ENCODE measurements at places on chromosomes 3 and 15.

DNA sequence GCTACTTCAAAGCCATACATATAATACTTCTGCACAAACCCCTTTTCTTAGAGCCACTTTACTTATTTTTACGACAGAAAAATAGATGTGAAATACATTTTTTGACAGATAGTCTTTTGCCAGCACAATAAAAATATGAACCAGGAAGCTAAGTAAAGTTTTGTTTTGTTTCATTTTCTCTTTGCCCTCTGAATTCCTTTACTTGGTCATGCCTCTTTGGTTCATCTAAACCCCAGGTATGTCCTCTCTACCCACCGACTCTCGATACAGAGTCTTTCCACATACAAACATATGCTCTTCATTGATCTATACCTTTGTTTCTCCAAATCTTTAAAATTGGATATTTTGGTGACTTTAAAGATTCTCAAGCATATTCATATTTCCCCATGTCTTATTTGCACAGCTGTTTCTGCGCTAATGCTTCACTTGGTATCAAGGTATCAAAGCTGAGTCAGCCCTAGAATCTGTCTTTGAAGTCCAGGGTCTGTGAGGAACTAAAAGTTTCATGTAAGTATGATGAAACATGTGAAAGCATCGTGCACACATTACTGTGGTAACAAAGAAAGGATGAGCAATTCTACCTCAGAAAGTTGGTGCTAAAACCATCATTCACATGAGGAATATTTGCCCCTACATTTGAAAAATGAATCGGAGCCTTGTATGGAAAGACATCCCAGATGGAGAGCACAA lies 845.4 kb downstream of the NAALADL2 start:
- no peak for DNase-seq

GRCh38 chr3:197545571-197545970 lies 10.2 kb downstream of the BDH1 start:
- DNase-seq, result no peak

GRCh38 chr3:175192536-175192935 lies 333.4 kb downstream of the NAALADL2 start:
- no peak for DNase-seq

GRCh38 chr3:126663257-126663656 lies 8.3 kb upstream of the TXNRD3 start:
- DNase-seq, result no peak

DNA sequence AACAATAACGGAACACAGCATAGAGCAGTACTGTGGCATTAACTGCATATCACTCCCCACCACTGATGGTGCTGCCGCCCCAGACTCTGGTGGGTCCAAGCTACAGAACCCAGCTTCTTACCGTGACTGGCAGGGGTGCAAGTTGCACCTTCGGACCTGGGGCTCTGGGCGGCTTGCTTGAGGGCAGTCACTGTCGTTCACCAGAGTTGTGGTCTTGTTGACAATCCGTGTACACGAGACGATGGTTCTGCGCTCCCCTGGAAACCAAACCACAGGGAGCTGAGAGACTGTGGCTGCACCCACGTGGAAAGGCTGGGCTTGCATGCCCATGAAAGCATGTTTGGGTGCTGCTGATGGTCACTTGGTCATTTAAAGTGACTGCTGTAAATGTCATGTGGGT lies 293.0 kb downstream of the ADAMTS17 start:
- no peak for DNase-seq

- DNase-seq, result no peak
Observed at GRCh38 chr3:188295876-188296275, 141.9 kb downstream of the LPP start.

DNA sequence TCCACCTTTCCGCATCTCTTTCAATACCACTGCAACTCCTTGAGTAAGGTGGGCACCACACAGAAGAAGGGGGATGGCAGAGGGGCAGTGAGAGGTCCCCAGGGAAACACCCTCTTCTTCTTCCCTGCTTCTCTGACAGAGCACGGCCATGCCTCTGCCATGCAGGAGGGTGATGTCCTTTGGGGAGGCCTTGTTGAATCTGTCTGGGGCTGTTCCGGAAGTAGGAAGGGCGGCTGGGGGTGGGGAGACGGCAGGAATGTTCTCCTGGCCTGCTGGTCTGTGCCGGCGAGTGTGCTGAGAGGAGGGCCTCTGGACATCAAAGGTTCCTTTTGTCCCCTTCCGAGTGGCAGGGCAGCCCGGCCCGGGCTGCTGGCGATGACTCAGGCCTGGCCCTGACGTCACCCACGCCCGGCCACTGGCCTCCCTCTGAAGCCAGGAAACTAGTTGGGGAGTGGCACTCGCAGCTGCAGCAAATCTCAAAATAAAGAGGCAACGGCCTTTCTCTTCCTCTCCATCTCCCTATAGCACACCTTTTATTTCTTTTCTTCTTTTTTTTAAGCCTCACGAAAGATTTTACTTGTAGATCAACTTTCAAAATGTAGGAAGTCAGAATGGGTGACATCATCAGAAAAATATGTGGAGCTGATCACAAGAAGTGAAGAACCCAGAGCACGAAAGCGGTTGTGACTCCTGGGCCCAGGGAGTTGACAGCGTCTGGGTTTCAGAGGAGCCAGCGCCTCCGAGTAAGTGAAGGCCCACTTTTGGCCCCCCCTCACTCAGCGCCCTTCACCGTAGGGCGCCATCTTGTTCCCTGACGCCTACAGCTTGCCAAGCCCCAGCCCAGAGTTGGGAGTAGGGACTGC lies at the start of gene ZBTB38:
TSS of gene ZBTB38 (plus strand) at position 443 of the 863 bp plus-strand sequence. CDS start 73,885 bp downstream, outside the sequence.
- DNase-seq, result no peak

- no peak for DNase-seq
Observed at GRCh38 chr3:189772584-189772983, 141.4 kb downstream of the TP63 start.

GRCh38 chr3:39137435-39137936 lies 15.9 kb downstream of the CSRNP1 start:
- no peak for DNase-seq

- DNase-seq, result no peak
Observed at GRCh38 chr3:79810581-79810980, 42.8 kb upstream of the ROBO1 start.

DNA sequence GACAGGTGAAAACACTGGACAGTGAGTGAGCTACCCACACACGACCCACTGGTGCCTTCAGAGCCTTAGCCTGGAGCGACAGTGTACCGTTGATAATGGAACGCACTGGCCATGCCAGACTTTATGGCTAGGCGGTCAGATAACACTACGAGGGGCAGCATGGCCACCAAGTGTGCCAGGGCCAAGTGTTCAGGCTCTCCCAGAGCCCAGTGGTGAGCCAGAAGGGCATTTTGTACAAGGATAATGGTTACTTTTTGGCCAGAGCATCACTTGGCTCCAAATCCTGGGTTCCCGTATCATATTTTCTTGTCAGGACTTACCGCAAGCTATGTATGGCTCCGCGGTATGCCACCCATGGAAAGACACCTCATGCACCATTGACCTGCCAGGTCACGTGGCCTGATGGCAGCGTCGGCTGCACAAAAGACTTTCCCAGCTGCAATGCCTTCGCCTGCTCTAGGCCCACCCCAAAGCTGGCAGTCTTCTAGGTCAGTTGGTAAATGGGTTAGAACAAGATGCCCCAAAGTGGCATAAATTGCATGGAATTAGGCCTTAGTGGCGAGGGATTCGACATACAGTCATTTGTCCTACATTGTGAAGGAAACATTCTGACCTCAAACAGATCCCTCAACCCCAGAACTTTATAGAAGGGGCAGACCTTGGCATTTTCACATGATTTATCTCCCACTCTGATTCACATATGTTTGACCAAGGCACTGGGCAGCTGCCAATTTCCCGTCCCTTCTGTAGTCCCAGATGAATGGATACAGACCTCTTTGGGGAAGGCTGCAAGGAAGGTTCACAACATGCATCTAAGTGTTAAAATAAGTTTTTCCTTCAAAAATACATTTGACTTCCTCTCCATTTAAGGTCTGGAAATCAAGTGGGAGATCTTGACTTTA lies 12.2 kb upstream of the SLC28A1 start:
- no peak for DNase-seq

- no peak for DNase-seq
Observed at GRCh38 chr3:189512039-189512438, 119.2 kb upstream of the TP63 start.

GRCh38 chr15:63023351-63023945 lies 19.1 kb upstream of the TPM1 start:
- DNase-seq, result no peak

DNA sequence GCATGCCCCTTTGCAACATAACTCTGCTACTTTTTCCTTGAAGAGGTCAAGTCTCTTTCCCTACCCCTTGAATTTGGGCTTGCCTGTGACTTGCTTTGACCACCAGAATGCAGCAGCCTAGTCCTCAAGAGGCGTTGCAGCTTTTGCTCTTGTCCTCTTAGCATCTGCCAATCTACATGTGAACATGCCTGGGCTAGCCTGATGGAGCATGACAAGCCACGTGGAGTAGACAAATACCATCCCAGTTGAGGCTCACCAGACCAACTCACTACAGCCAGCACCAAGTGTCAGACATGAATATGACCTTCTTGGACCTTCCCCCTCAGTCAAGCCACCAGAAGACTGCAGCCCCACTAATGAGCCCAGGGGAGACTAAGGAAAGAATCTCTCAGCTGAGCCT lies 32.9 kb downstream of the AMOTL2 start:
- no peak for DNase-seq

- DNase-seq, result no peak
Observed at GRCh38 chr3:192215-192929, 4.2 kb upstream of the CHL1 start.

- no peak for DNase-seq
Observed at GRCh38 chr15:76840830-76841460, 64.2 kb downstream of the SCAPER start.

GRCh38 chr15:72491768-72492167 lies 17.6 kb downstream of the ARIH1 start:
- DNase-seq, result no peak

GRCh38 chr3:115248274-115248673 lies 101.2 kb upstream of the ZBTB20 start:
- no peak for DNase-seq

DNA sequence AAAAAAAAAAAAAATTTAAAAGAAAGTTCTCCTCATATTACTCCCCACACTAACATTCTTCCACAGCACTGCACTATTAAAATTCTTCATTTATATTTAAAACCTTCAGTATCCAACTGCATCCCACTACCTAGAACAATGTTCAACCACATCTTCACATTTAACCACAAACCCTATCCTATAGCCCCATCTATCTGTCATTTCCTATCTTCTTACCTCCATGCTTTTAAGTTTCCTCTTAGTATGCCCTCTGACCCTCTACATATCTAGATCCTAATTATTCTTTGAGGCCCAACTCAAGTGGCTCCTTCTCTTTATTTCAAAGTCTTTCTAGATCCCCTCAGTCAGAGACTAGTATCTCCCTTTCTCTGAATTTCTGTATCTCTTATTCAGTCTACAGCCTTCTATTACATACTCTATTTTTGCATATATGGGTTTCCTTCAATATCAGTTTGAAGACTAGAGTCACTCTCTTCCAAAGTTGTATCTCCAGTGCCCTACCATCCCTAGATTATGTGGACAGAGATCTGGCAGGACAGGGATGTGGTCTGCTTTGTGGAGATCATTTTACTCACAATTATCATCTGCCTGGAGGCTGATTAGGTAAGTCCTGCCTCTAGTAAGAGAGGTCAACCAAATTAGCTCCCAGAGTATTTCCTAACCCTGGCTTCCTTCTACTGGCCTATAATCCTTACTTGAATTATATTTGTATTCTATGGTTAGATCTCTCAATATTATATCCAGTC lies 1.4 kb downstream of the CIAO2A start:
- DNase-seq, result peak; percentile 20

DNA sequence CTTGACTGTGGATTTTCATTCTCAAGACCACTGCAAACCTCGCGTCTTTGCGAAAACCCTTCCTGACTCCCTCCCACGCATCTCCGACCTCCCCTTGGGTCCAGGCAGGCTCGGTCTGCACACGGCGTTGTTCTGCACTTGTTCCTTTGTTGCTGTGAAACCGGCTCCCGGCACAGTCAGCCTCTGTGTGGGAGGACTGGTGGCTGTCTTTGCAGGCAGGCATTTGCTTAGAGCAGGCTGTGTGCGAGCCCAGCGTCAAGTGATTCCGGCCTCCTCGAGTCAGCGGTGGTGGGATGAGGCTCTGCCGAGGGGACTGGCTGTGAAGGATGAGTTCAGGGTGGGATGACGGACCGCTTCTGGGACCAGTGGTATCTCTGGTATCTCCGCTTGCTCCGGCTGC lies 102.6 kb upstream of the ROPN1 start:
- DNase-seq, result no peak

GRCh38 chr3:186374376-186374775 lies 12.3 kb upstream of the DGKG start:
- DNase-seq, result no peak

GRCh38 chr15:67409175-67409574 lies 111.8 kb upstream of the C15orf61 start:
- no peak for DNase-seq

DNA sequence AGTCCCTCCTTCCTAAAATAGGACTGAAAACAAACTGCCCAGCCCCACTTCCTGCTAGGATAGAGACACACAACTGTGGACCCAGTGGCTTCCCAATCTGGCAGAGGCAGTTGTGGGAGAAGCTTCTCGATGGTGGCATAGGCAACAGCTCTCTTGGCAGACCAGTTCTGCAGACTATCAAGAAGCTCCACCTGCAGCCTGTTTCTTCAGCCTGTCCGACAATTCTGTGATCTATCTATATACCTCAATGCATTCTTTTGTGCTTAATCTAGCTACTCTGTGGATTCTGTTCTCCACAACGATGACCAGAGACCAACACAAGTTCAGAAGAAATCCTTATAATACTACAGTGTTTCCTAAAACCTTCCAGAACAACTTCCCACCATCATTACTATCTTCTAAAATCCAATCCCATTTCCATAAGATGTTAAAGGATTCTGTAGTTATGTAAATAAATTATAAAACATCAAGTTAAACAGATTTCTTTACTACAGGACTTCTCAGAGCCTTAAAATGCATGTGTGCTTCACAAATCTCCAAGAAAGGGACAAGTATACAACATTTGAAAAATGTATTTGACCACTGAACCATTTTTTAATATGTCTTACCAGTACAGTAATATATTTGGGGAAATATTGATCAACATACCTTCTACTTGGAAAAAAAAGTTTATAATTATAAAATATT lies 57.7 kb downstream of the IGF2BP2 start:
- no peak for DNase-seq

- no peak for DNase-seq
Observed at GRCh38 chr15:69403594-69403993, 10.6 kb upstream of the KIF23 start.

Measured in CD4-positive, alpha-beta T cell treated with Interleukin-6 at 100 ng/mL for 8 hours (primary cell).